ENCODE measurements at places on chromosomes 4 and X.

DNA sequence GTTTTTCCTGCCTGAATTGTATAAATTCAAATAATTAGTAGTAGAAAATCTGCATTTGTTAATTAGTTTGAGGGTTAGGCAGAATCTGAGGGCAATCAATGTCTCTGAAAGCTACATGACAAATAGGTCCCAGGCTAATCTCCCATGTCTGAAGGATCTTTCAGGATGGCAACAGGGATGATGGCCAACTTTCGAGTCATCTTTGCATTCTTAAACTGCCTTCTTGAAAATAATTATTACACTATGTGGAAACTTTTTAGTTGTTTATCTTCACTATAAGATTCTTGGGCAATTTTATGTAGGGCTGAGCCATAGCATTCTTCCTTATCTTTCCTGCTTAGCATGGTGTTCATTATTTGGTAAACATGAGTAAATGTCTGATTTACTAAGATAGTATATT lies 490.3 kb upstream of the EPHA5 start:
- DNase-seq = no peak

DNA sequence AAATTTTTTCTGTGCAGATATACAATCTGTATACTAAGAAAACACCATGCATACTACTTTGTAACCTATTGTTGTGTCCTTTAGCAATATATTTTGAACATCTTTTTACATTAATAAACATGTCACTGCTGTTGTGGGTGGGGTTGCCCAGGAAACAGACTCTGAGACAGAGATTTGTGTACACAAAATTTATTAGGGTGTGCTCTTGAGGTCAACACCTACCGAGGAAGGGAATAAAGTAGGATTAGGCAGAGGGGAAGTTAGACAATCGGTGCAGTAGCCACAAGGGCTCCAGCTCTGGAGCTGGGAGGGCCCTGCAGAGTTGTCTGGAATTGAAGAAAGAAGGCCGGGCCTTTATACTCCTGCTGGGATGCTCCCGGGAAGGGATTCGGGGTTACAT lies 56.4 kb downstream of the CXorf58 start:
- no peak for DNase-seq

GRCh38 chr4:62571494-62571893 lies 1371.4 kb downstream of the ADGRL3 start:
- DNase-seq = no peak

- DNase-seq = peak; percentile 45
Observed at GRCh38 chrX:53312946-53313727, 31.8 kb upstream of the IQSEC2 start.

GRCh38 chr4:38872620-38873019 lies 5.0 kb downstream of the FAM114A1 start:
- DNase-seq = no peak

Measured in neuronal stem cell (in vitro differentiated cells).